ENCODE measurements at places on chromosomes 2 and 18. TPM values are rescaled to one million over a fixed set of nuclear protein-coding genes. Genes with fewer than 3 reads are reported as not detected.

EFR3B gene
- 4.9 TPM for total RNA-seq

- peak; percentile 51 for DNase-seq
Observed at GRCh38 chr2:144518748-144519596, 947 bp downstream of the ZEB2 start.

PCGF1 gene
- 8.1 TPM for total RNA-seq

REEP1 gene
- 3.9 TPM for total RNA-seq

ARHGEF4 gene
- 19.9 TPM for total RNA-seq
